ENCODE measurements at places on chromosomes 2 and 18. TPM values are rescaled to one million over a fixed set of nuclear protein-coding genes. Genes with fewer than 3 reads are reported as not detected.

The KCTD1 gene
- polyA plus RNA-seq = 12.4 TPM

The MRPS5 gene
- polyA plus RNA-seq = 36.9 TPM

The SATB2 gene
- 0.68 TPM for polyA plus RNA-seq

The TNFAIP6 gene
- polyA plus RNA-seq = 0.38 TPM

The SLC30A3 gene
- polyA plus RNA-seq = 0.22 TPM

The CDH19 gene
- 0.86 TPM for polyA plus RNA-seq

The ACOXL gene
- polyA plus RNA-seq = not detected

The CNDP1 gene
- polyA plus RNA-seq = 0.12 TPM

The DSC3 gene
- 0.05 TPM for polyA plus RNA-seq

The PREB gene
- 51.8 TPM for polyA plus RNA-seq

The CRYBA2 gene
- polyA plus RNA-seq = not detected

The MEP1B gene
- 0.12 TPM for polyA plus RNA-seq

The HOXD13 gene
- polyA plus RNA-seq = not detected

The RMDN2 gene
- 7.3 TPM for polyA plus RNA-seq

The SCYGR4 gene
- polyA plus RNA-seq = 0.22 TPM

The RNF152 gene
- 0.72 TPM for polyA plus RNA-seq

The BMP10 gene
- polyA plus RNA-seq = 0.45 TPM

The GDF7 gene
- polyA plus RNA-seq = 0.09 TPM

The POTEC gene
- not detected for polyA plus RNA-seq

The IL1RL1 gene
- polyA plus RNA-seq = 2.1 TPM

The FBXO41 gene
- polyA plus RNA-seq = 0.45 TPM

The MTIF2 gene
- polyA plus RNA-seq = 18.8 TPM

The NETO1 gene
- not detected for polyA plus RNA-seq

The RAB6C gene
- not detected for polyA plus RNA-seq

The NT5DC4 gene
- 0.03 TPM for polyA plus RNA-seq

The ACTR3 gene
- 65.1 TPM for polyA plus RNA-seq

The TMEM198 gene
- 9.5 TPM for polyA plus RNA-seq

The RAPGEF4 gene
- 8.1 TPM for polyA plus RNA-seq

The MSH2 gene
- polyA plus RNA-seq = 6.5 TPM

The GKN1 gene
- polyA plus RNA-seq = 105 TPM

The FIGN gene
- 1.7 TPM for polyA plus RNA-seq

The KCNJ13 gene
- polyA plus RNA-seq = not detected

The LYG1 gene
- polyA plus RNA-seq = 2.9 TPM

The PKDCC gene
- polyA plus RNA-seq = 218 TPM

The LTBP1 gene
- polyA plus RNA-seq = 7.0 TPM
